Caco-2 (cell line): ENCODE measurements at places on chromosomes 16 and 17. TPM values are rescaled to one million over a fixed set of nuclear protein-coding genes. Genes with fewer than 3 reads are reported as not detected.

GRCh38 chr17:7329997-7330637, 982 bp upstream of the NEURL4 start:
- no peaks in the 10 kb centered on the region for H3K27me3 ChIP-seq
- peak; percentile 77 for DNase-seq
- 0 out of 2 replicates have a peak, but pooled peaks cover 4% of the 10 kb centered on the region for H3K4me1 ChIP-seq

DNA sequence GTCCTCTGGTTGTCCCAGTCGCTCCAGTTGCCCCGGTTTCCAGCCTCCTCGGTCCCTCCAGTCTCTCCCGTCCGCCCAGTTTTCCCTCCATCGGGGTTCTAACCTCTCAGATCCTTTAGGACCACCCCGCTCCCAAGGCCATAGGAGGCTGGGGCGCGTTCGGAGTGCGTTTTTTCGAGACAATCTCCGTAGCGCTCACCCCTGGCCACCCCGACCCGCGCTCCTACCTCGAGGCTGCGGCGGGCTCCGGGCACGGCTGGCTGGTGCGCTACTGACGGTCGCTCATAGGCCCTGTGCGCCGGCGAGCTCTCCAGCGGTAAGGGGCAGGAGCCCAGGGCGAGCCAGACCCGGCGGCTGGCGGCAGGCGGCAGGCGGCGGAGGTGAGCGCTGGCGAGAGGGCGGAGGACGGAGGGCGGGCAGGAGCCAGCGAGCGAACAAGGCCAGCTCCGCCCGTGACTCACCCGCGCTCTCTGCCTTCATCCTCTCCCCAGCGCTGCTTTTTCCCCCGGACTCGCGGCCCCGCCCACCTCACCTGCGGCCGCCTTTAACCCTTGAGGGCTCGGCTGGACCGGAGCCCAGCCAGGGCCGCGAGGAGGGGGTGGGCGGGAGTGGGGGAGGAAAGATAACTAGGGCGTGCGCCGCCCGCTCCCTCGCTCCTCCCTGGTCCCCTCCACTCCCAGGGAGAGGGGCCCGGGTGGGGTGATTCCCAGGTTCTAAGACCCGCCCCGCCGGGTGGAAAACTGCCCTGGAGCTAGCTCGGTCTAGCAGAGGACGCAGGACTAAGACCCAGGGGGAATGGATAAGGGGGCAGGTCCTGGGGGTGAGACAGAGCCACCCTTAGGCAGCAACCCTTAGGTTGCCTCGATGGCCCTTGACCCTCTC, at the start of gene SP6:
Gene SP6, minus strand, starts transcription at position 472 of the 882 bp plus-strand sequence. CDS start 2,734 bp downstream, outside the sequence.
- no peaks in the 10 kb centered on the region for H3K27me3 ChIP-seq
- H3K36me3 ChIP-seq, result no peaks in the 10 kb centered on the region
- peak within 1 kb of the TSS; percentile 77 for H3K27ac ChIP-seq
- peaks cover 12% of the 10 kb centered on the region for H3K4me1 ChIP-seq

The SPEM3 gene
- total RNA-seq, result not detected in 2 replicates

- no peaks in the 10 kb centered on the region for H3K27me3 ChIP-seq
- H3K36me3 ChIP-seq, result no peaks in the 10 kb centered on the region
- no peaks in the 10 kb centered on the region for H3K4me1 ChIP-seq
- no peak for DNase-seq
- H3K27ac ChIP-seq, result no peak overlapping the region
Observed at GRCh38 chr17:31111183-31111582, 16.4 kb downstream of the NF1 start.

DNA sequence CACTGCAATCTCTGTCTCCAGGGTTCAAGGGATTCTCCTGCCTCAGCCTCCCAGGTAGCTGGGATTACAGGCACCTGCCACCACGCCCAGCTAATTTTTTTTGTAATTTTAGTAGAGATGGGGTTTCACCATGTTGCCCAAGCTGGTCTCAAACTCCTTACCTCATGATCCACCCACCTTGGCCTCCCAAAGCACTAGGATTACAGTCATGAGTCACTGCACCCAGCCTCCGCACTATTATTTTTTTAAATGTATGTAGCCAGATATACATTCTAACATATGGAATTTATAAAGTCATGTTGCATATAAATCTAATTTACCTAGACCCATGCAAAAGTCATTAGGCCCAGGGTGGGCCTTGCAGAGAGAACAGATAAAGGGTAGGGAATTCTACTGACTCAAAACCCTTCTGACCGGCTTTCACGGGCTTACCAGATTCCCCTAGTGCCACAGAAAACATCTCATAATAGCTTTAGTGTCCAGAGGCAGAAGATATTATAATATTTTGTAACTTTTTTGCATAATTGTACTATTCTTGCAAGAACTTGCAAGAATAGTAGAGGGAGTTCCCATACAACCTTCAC, 20.5 kb upstream of the HELZ start:
- no peak overlapping the region for H3K4me3 ChIP-seq
- no peaks in the 10 kb centered on the region for H3K27me3 ChIP-seq
- H3K4me1 ChIP-seq, result no peaks in the 10 kb centered on the region; the same call in 1 of the 2 replicates
- H3K27ac ChIP-seq, result no peak overlapping the region
- H3K36me3 ChIP-seq, result no peaks in the 10 kb centered on the region

The KRTAP3-2 gene
- not detected in 2 replicates for total RNA-seq

DNA sequence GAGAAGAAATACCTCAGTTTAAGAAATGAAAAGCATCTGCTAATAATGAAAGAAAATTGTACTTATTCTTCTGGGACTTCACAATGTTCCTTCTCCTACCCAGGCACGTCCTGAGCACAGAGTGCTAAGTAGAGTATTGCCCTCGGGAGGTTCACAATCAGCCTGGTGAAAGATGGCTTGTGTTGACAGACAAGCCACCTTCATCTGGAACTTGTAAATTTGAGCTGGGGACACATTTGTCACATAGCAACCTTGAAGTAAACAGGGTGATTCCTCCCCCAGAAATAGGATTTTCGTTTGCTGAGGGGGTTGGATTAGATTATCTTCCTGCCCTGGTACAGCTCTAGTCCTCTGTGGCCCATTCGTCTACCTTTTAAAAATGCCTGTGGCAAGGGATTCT, 34.4 kb upstream of the MYH2 start:
- H3K36me3 ChIP-seq, result no peaks in the 10 kb centered on the region
- no peak overlapping the region for H3K27ac ChIP-seq
- no peak overlapping the region for H3K4me3 ChIP-seq
- DNase-seq, result no peak
- H3K4me1 ChIP-seq, result no peaks in the 10 kb centered on the region
- no peaks in the 10 kb centered on the region for H3K27me3 ChIP-seq

- no peaks in the 10 kb centered on the region for H3K4me1 ChIP-seq
- H3K36me3 ChIP-seq, result no peaks in the 10 kb centered on the region
- no peaks in the 10 kb centered on the region for H3K27me3 ChIP-seq
- no peak for DNase-seq
- no peak overlapping the region for H3K27ac ChIP-seq
Observed at GRCh38 chr16:19933740-19934139, 49.1 kb upstream of the GPRC5B start.

DNA sequence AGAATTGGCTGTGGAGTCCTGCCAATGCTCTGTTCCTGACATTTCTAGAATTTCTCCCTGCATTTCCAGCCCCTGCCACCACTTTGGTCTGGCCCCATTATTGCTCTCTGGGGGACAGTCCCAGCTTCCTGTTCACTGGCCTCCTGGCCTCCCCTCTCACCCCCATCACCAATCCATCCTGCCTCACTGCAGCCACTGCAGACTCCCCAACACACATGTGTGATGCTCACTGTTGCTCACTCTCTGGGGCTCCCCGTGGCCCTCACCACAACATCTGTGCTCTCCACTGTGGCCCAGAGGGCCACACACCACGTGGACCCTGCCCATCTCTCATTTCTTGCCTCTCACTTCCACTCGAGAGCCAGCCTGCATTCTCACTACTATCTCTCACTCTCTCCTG, 64.6 kb downstream of the SREBF1 start:
- no peak overlapping the region for H3K27ac ChIP-seq
- H3K4me3 ChIP-seq, result no peak overlapping the region
- H3K4me1 ChIP-seq, result no peaks in the 10 kb centered on the region
- no peaks in the 10 kb centered on the region for H3K27me3 ChIP-seq
- H3K36me3 ChIP-seq, result no peaks in the 10 kb centered on the region
